ENCODE measurements at places on chromosomes 6 and 20.

- no peak for DNase-seq
Observed at GRCh38 chr6:169498916-169499513, 202.8 kb downstream of the WDR27 start.

GRCh38 chr6:72810571-72811280 lies 188.9 kb downstream of the KCNQ5 start:
- no peak for DNase-seq

DNA sequence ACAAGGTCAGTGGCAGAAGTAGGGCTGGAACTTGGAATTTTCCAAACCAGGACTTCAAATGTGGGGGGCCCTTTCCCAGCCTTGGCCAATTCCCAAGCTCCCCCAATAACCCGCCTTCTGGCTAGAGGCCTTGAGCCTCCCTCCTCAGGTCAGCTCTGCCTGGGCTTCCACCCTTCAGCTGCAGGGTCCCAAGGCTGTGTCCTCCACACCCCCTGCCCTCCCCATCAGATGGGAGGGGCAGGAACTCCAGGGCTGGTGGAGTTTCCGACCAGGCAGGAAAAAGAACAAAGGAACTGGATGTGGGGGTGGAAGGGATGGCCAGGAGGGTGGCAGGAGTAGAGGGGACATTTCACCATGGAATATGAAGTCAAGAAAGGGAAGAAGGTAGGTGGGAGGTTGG lies at the start of gene CCM2L:
Gene CCM2L, plus strand, starts transcription at position 338 of the 400 bp plus-strand sequence. Its CDS starts 17 bp downstream, at position 355.
- DNase-seq = no peak

DNA sequence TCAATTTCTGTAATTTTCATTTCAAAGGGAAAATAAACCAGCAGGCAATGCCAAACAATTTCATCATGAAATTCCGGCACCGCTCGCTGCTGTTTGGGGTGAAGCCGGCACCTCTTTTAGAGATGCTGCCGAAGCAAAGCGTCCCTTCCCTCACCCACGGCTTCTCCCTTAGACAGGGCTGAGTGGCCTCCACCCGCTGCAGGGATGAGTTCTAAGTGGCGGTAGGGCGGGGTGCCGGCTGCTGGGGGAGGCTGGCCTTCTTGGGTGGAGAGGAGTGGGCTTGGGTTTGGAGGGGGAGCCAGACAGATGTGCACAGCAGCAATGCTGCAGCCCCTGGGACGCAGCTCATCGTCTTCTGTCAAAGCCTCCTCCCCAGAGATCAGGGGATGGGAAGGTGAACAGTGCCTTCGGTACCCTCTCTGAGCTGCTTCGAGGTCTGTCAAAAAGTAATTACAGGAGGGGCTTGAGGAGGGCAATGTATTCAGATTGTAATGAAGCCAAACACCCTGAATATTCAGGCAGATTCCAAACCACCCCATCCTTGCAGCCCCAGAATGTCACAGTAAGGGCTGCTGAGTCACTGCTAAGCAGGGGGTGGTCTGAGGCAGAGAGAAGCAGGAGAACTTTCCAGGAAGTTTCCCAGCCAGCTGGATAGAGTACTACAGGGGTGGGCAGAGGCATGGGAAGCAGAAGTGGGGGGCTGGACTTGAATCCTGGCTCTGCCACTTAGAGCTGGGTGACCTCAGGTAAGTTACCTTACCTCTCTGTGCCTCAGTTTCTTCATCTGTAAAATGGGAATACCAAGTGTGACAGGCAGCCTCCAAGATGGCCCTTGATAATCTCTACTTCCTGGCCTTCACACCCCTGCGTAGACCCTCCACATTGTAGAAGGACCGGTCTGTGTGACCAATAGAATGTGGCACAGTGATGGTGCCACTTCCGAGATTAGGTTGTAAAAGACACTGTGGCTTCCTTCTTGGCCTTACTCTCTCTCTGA lies 96.6 kb downstream of the SULF2 start:
- DNase-seq = no peak

DNA sequence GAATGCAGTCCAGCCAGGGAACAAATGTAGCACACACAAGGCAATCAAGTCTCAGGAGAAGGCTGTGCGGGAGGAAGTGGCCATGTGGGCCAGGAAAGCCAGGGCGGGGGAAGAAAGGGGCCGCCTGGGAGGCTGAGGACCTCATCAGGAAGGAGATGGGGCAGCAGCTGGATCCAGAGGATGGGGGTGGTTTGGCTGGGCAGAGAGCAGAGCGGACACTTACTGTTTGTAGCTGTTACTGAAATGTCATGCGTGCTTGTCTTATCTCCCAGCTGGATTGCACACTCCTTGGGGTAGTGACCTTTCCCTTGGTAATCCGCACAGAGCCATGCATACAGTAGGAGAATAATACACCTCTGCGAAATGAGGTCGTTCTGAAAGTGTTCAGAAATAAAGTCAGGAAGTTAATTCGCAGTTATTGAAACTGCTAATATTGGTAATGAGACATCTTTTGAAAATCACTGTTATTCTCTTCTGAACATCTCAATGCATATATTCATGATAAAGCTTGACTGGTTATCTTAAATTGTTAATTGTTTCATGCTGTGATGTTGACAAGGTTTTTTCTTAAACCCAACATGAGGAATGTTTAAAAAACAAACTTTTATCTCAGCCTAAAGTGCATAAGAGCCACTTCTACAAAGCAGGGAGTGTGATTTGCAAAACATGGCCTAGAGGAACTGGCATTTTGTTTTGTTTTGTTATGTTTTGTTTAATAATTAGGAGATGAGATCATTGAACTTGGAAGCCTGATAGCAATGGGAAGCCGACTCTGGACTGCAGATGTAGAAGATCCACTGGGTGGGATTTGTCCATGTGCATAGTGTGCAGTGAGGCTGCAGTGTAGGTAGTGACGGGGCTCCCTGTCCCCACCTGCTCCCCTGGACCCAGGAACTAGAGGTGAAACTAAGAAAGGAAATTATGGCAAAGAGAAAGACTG lies 18.0 kb upstream of the MAP3K4 start:
- no peak for DNase-seq

- no peak for DNase-seq
Observed at GRCh38 chr6:168049706-168050224, 29.2 kb downstream of the FRMD1 start.

- no peak for DNase-seq
Observed at GRCh38 chr6:29532320-29532951, 27.1 kb downstream of the UBD start.

GRCh38 chr20:15807271-15807670 lies 766.0 kb downstream of the KIF16B start:
- DNase-seq = no peak

DNA sequence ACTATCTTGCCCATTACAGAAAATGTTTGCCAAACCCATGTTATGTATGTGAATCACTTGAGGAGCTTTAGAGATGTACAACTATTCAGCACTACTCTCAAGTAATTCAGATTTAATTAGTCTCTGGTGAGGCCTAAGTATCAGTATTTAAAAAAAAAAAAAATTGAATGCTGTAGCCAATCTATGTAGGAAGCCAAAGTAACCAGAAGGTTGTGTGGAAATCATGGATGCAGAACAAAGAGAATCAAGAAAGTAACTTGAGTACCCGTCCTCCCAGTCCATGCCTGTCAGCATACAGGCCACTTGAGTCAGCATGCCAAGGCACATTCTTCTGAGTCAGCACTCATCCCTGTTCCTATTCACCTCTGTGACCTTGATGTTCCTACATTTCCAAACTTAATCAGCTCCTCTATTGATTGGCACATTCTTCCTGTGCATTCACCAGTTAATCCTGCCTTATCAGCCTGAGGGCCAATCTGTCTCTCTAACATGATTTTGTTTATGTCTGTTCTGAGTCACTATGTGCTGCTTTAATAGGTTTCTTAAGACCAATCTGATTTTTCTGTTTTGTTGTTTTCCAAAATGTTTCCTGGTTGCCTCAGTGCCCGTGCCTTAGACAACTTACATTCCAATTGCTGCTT lies 165.6 kb downstream of the KCNQ5 start:
- no peak for DNase-seq

DNA sequence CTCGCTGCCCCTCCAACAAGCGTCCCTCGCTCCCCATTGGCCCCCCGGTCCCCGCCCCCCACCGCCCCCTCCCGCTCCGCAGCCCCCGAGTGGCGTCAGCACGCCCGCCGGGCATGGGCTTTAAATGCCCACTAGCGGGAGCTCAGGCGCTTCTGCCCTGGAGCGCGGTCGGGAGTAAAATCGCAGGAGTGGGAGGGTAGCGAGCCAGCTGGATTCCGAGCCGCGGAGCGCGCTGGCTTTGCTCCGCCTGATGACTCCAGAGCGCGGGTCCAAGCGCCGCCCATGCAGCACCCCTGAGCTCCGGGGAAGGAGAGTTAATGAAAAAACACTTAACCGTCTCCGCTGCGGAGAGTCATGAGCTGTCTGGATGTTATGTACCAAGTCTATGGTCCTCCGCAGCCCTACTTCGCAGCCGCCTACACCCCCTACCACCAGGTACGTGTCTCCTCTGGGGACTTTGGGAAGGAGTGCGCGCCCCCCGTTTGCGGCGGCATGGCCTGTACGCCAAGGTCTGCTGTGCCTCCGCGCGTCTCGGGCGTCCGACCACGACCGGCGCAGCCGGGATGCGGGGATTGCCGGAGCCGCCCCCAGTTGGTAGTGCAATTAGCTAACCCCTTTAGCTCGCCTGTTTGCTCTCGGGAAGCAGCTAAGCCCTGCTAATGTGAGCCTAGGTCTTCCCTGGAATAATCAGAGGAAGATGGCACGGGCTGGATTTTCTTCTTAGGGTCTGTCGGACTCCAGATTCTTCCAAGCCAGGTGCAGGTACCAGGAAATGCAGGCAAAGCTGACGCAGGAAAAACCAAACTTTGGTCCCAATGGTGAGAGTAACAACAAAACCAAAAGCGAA lies at the start of gene VGLL2:
Gene VGLL2, plus strand, starts transcription at position 149 of the 847 bp plus-strand sequence. Its CDS starts 206 bp downstream, at position 355.
- DNase-seq = peak; percentile 51

DNA sequence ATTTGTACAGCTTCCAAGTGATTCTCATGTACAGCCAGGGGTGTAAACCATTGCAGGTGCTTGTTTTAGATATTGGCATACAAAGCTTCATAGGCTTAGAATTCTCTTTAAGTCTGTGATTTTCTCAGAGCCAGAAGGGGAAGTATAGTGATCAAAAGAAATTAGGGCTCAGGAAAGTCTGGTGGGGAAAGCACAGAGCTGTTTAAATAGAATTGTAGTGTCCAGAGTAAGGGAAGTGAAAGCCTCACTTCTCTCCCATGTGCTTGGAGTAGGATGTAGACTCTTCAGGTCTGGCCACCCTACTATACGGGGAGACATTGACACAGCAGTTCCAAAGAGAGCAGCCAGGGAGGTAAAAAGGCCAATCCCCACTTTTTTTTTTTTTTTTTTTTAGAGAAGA lies 10.4 kb downstream of the GCNT2 start:
- DNase-seq = no peak

- DNase-seq = no peak
Observed at GRCh38 chr6:5606546-5606945, 345.2 kb downstream of the FARS2 start.

DNA sequence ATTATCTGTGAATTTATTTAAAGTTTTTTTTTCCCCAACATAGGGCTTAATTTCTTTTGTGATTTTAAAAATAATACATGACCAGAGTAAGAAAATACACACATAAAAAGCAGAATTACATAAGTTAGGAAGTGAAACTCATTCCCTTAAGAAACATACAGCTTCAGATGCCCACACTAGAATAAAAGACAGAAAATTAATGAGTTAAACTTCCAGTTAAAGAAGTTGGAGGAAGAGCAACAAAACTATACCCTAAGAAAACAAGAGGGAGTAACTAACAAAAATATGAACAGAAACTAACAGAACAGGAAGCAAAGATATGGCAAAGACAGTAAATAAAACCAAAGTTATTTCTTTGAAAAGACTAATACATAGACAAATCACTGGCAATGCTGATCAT lies 107.6 kb upstream of the CEP85L start:
- DNase-seq = no peak

DNA sequence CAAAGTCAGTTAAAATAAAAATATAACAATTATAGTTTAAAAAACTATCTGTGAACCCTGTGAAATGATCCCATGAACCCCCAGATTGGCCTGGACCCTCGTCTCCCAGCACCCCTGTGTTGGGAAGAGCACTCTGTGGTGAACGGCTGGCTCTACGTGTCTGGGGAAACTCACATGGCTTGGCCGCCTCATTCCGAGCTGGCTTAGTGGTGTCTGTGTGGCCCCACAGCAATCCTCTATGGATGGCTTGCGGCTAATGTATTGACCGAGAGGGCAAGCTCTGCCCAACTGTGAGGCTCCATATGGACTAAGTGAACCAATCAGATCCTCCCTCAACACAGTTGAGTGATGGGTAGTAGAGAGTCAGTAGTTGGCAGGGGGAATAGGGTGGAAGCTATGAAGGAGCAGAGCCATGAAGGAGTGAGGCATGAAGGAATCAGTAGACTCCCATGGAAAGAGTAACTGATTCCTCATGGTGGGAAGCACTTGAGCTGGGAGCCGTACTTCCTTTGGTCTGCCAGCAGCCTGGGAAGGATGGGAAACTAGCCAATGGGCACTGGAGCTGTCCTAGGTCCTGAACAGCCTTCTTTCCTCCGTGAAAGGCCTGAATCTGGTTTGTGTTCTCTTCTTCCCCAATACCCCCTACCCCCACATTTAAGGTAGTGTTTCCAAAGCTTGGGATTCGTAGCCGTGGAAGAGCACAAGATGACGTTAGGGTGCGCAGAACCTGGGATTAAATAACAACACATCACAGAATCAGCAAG lies 21.6 kb upstream of the ZNF831 start:
- DNase-seq = peak; percentile 22

- DNase-seq = no peak
Observed at GRCh38 chr6:33914645-33915044, 110.8 kb upstream of the MLN start.

- no peak for DNase-seq
Observed at GRCh38 chr20:64139199-64140060, 24.8 kb upstream of the MYT1 start.
